Activated CD8-positive, alpha-beta memory T cell treated with anti-CD3 and anti-CD28 coated beads for 4 hours (primary cell): ENCODE measurements at places on chromosomes 2 and 18.

DNA sequence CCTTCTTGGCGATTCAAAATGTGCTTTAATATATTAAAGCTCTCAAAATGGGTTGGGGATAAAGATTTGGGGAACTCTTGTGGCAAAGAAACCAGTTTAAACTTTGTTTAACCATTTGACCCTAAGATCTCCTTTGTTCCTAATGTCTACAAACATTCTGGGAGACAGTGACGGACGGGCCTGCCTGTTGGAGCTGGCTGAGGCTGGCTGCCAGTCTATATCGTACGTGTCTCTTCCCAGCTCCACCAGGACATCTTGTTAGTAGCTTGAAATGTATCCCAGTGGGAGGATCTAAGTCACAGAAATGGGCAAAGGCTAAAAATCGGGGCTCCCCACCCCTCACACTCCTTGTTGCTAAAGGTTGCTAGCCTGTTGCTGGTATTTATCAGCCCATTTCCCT lies 30.7 kb downstream of the ZNF532 start:
- no peak for DNase-seq

GRCh38 chr2:152485954-152486736 lies 151.2 kb downstream of the FMNL2 start:
- no peak for DNase-seq

- DNase-seq = no peak
Observed at GRCh38 chr2:188202777-188203176, 88.9 kb upstream of the GULP1 start.

DNA sequence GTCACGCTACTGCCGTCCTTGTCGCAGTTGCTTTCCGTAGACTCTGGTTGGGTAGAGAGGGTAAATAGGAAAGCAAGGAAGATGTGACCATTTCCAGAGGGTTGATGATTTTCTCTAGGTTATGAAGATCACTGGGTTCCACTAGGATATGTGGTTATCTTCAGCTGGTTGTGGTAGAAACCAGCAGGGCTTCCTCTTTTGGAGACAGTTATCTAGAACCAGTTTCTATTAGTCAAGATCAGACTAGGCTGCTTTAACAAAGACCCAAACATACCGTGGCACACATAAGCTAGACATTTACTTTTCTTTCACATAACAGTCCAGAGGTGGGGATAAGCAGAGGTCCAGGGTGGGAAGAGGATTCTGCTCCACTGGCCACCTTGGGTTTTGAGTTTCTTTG lies 59.6 kb downstream of the FASTKD2 start:
- no peak for DNase-seq

DNA sequence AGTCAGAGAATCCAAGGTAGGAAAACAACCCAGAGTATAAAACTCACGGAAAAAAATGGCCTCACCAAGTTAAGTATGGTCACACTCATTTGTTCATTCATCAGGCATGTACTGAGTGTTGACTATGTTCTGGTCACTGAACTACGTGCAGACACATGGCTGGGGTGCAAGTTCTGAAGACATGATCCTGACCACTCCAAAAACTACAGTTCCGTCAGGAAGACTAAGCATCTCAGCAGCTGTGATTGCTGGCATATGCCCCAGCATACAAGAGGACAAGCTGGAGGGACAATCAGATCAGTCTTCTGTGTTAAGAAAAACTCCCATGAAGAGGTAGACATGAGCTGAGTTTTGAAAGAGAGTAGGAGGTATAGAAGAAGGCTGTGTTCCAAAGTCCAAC lies 72.8 kb downstream of the TCF4 start:
- no peak for DNase-seq

- DNase-seq = no peak
Observed at GRCh38 chr2:176819306-176819705, 393.3 kb upstream of the HNRNPA3 start.

GRCh38 chr18:75289761-75290160 lies 79.2 kb downstream of the TSHZ1 start:
- no peak for DNase-seq

DNA sequence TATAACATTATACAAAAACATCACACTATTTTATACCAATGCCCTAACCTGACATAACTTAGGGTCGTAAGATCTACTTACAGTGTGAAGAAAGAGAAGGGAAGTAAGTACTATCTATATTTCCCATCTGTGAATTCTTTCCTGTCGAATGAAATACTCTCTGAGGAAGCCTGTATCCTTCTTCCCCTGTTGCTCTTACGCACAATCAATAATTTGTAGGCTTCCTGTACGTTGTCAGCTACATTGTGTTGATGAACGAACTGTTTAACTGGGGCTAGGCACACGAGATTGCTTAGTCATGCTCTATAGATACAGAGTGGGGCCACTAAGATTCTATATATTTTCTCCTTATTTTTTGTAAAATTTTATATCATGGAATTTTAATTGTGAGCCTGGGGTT lies 1125.0 kb upstream of the CELF4 start:
- no peak for DNase-seq
